ENCODE measurements at places on chromosomes 7 and 10.
A peak's percentile ranks its signal among the peaks of the same experiment; 100 is the strongest.

GRCh38 chr10:132926070-132926469 is 16.3 kb downstream of the CFAP46 start:
- no peak for DNase-seq

DNA sequence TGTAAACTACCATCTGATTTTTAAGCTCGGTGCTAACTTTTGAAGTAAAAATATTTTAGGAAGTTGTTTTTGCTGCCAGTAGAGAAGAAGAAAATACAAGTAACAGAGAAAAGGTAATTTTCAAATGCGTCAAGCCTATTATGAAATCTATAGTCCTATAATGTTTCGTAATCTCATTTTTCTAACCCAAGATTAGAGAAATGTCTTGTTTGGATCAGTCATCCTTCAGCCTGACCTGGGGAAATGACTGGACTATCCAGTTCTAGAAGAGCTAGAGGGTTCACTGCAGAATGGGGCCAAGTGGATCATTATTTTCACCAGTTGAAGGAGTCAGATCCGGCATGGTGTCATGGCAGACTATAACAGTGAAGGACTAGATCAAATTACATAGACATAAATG is 62.7 kb upstream of the FGL2 start:
- DNase-seq: no peak

GRCh38 chr10:2279711-2280110 is 542.4 kb upstream of the ADARB2 start:
- no peak for DNase-seq

DNA sequence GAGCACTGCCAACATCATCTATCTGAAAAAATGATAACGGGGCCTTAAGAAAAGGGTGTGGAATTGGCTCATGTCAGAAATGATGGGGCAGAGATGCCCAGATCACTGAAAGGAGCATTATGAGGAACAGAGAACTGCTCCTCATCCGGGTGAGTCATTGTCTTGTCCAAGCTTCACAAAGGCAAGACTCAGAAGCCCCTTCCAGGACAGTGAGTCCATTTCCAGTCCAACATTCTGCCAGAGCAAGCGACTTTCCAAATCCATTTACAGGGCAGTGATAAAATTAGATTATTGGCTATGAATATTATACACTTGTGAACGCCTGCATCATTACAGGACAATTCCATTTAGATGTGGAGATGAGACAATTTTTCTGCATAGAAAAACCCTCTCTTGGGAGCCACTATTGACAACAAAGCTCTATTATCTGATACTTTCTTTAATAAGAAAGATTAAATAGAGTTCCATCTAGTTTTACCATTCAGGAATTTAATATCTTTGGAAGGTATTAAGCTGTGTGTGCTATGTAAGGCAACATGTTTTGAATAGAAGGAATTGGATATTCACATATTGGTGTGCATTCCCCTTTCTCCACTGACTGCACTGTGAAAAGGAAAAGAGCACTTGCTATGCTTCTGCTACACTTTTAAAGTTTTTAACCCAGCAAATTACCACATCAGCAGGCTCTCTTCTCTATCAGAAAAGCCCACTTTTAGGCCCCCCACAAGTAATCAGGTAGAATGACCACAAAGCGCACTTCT is 159.6 kb downstream of the NRP1 start:
- no peak for DNase-seq

DNA sequence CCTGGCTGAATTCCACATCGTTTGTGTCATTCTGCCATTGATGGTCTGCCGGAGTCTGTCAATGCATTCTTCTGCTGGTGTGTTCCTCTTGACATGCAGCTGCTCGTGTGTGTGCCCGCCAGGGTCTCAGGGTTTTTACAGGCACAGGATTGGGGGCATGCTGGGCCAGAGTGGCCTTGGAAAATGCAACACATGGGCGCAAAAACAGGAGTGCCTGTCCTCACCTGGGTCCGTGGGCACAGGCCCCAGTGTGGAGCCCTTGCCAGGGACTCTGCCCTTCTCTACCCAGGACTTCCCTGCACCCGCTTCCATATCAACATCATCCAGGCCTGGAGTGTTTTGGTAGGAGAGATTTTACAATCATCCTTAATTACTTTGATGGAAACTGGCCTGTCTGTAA is 340.7 kb downstream of the KIF20B start:
- DNase-seq: no peak

- DNase-seq: peak; percentile 42
Measured at GRCh38 chr10:102118867-102119266, 1.3 kb downstream of the LDB1 start.

- no peak for DNase-seq
Measured at GRCh38 chr10:124532106-124532641, 70.6 kb downstream of the LHPP start.

- DNase-seq: no peak
Measured at GRCh38 chr10:49837051-49837478, 74.9 kb upstream of the OGDHL start.

Measured in brain (organoid and tissue), 16 donors.